ENCODE measurements at places on chromosomes 11 and 22.

GRCh38 chr11:22471385-22471784 lies 133.2 kb downstream of the SLC17A6 start:
- DNase-seq, result no peak

- DNase-seq, result no peak
Measured at GRCh38 chr11:13364388-13364787, 86.8 kb downstream of the BMAL1 start.

- DNase-seq, result no peak
Measured at GRCh38 chr11:85902353-85902752, 47.2 kb downstream of the CCDC83 start.

GRCh38 chr11:2788168-2789071 lies 88.6 kb upstream of the KCNQ1OT1 start:
- peak; percentile 36 for DNase-seq

DNA sequence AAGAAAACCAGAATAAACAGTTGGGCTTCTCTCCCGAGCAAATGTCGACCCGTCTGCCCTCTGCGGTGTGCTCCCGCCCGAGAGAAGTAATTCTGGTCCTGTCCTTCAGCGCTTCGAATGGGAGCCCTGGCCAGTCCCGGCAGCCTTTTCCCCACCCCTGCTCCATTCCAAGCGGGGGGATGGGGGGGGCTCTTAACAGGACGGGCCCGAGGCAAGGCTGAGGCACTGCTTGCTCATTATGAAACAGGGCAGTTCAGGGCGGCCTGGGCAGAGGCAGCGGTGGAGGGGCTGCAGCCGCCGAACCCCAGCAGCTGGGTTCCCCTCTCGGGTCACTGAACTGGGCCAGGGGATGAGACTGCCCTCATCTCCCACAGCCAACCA lies 9.1 kb downstream of the BACE1-AS start:
- DNase-seq, result no peak

- no peak for DNase-seq
Measured at GRCh38 chr11:31805037-31805628, 6.0 kb downstream of the PAX6 start.

GRCh38 chr22:28773461-28773867 lies 969 bp downstream of the CCDC117 start:
- DNase-seq, result no peak

- no peak for DNase-seq
Measured at GRCh38 chr11:58807343-58807742, 37.2 kb downstream of the GLYATL2 start.

DNA sequence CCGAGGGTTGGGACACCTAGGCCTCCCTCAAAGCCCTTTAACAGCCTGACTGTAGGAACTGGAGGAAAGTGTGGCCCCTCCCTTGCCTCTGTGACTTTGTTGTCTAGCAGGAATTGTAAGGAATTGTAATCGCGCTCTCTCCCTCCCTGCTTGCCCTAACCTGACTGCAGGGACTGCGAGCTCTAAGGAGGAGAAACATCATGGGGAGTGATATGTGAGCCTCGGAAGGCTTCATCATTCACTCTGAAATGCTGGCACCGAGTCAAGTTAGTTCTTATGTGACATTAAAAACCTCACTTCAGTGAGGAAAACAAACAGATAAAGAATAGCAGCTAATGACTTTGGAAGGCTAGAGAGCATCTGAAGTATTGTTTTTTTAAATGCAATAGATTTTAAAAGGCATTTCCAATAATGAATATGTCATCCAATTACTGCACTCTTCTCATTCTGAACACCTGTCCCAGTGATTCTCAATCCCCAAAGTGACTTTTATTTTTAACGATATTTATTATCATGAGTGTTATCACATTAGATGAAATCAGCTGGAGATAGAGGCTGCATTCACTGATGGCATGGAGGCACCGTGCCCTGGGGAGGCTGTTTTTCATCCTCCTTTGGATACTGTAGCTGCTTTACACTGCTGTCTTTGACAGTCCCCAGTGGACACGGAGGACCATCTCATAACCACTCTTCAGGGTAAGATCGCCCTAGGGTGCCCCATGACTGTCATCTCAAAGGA lies 58.5 kb upstream of the NTM start:
- no peak for DNase-seq

DNA sequence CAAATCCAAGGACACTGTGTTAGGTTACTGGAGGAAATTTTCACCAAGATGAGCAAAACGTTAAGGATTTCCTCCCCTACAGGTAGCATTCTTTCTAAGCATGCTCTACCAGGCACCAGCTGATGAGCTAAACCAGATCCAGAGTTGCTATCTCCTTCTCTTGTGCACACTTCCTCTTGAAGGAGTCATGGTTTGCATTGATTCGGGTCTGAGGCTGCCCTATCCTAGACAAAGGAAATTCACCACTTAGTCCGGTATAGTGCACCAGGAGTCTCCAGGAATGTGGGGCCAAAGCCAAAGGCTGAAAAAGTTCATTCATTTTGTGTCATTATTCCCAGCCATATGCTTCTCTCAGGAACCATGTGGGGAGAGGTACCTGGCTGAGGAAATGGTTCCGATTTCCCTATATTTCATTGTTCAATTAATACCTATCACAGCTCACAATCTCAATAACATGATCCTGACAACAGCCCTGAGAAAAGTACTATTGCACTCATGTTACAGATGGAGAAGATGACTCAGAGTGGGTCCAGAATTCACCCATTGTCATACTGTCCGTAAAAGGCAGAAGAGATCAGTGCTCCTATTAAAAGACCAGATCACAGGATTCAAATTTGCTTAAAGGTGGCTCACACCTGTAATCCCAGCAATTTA lies 39.1 kb downstream of the SLC35F2 start:
- DNase-seq, result no peak

GRCh38 chr11:13036235-13036634 lies 27.1 kb downstream of the RASSF10 start:
- DNase-seq, result no peak

GRCh38 chr22:38313384-38313955 lies 3.8 kb downstream of the CSNK1E start:
- no peak for DNase-seq

DNA sequence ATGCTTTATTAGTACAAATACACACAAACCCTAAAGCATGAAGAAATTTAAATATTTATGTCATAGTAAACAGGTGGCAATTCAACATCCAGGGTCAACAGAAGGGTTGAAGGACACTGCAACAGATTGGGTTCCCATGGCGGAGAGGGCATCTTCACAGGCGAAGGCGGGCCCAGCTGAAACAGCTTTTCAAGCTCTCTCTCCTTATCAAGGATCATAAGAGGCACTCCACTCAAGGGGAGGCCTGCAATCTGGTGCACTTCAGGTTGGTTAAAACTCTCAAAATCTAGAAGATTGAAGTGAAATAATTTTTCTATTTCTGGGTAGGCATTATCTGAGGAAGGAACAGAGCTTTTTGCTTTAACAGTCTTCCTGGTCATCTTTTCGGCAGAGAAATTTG lies 16.8 kb upstream of the SLC22A8 start:
- DNase-seq, result no peak

GRCh38 chr11:2186669-2187279 lies 15.2 kb upstream of the TH start:
- DNase-seq, result no peak

DNA sequence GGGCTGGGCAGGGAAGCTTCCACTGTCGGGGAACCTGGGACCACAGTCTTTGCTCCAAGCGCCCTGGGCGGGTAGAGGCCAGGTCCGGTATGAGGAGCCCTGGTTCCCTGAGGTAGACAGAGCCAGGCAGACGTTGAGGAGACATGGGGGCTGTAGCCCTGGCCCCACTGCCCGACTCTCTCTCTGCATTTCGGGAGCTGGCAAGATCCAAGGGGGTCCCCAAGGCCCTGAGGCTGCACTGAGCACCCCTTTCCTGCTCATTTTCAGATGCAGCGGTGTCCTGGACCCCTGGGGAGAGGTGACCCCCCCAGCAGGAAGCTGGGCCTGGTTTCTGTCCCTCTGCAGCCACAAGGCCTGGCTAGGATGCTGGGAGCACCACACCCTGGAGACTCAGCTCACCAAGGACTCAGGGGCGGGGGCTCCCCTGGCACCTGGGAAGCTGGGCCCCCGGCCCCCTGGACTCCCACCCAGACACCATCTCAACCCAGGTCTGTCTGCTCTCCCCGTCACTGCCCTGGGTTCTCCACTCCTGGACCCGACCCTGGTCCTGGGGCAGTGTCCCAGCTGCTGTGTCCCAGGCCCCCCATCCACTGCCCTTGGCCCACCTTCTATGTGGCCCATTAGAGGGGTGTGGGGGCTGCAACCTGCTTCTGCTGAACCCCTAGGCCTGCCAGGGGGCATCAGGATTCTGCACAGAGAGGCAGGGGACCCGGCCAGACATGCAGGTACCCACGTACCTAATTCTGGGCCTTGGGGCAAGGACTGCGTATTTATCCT lies 15.0 kb upstream of the MUC6 start:
- DNase-seq, result no peak

- DNase-seq, result no peak
Measured at GRCh38 chr22:29334696-29335344, 19.3 kb upstream of the RASL10A start.

DNA sequence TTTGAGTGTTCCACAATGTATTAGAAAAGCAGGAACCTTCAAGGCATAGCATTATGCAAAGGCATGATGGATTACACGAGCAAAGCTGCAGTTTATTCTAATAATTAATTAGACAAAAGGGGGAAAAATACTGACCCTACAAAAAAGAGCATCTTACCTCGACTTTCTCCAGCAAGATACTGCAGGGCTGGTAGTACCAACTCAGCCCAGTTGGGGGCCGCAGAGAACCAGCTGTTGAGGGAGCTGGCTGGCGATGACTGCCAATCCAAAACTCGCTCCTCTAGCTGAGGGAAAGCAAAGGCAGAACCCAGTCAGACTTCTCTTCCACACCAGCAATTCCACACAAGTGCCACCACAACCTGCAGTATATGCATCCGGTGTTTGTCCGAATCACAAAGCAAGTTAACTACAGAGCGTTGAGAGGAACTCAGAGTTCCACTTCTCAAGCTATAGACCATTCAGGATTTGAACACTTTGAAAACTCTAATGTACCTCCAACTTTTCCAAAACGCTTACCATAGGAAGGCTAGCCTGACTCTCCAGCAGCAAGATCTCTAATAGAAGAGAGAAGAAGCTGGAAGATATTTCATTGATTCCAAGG lies 13.7 kb downstream of the NFRKB start:
- DNase-seq, result no peak

GRCh38 chr11:74011360-74012073 lies 2.6 kb upstream of the UCP3 start:
- DNase-seq, result no peak

DNA sequence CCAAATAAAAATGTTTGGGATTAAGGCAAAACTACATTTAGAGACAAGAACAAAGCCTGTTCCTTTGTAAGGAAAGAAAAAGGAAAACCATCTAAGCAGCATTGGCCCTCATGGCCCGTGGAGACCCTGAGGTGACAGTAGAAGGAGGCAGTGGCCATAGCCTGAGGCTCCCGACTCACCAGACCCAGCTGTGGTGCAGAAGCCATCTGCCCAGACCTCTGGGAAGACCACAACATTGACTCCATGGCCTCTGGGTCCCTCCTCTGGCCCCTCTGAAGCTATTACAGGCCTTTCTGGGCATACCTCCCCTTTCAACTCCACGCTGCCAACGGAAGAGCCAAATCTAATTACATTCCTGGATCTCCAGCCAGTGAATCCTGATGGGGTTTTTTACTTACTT lies 6.4 kb downstream of the PRAME start:
- DNase-seq, result no peak

- no peak for DNase-seq
Measured at GRCh38 chr11:94826415-94826814, 58.3 kb downstream of the AMOTL1 start.
